ENCODE measurements at places on chromosomes 2 and 18.

- no peak for DNase-seq
Measured at GRCh38 chr18:22114526-22115321, 54.7 kb upstream of the GATA6 start.

DNA sequence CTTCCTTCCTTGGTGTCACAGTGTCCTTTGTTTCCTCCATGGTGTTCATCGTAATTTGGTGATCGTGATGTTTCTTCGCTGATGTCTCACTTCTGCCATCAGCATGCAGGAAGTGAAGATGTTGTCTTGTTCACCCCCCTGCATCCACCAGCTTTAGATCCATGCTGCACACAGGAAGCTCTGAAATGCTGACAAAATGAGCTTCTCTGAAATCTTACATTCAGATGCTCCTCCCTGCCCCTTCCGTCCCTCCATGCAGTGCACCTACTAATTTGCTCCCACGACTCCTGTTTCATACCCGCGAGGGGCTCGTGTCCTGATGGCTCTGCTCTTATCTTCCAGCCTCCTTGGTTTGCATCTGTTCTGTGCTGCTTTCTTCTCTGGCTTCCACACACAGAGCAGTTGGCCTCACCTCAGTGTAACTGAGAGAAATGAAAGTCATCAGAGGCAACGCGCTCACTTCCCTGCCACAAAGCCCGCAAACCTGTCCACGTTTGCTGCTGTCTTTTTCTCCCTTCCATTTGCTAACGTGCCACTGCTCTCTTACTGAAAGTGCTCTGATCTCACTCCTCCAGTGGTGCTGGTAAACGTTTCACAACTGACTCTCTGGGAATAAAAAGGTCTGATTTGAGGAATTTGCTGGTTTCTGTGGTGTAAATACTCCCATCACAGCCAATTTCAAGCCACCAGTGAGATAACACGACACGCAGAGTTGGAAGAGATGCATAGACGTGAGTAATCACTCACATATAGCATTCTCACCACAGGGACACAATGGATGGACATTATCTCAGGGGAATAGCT, 41.0 kb upstream of the MGAT4A start:
- no peak for DNase-seq

GRCh38 chr2:191867507-191867847, 20.6 kb upstream of the CAVIN2 start:
- DNase-seq, result no peak

- no peak for DNase-seq
Measured at GRCh38 chr2:98155716-98156115, 68.7 kb downstream of the VWA3B start.

- no peak for DNase-seq
Measured at GRCh38 chr2:150985741-150986140, 275.9 kb downstream of the RBM43 start.

GRCh38 chr2:3468296-3468988, 50.9 kb downstream of the ADI1 start:
- DNase-seq, result no peak

- no peak for DNase-seq
Measured at GRCh38 chr18:65606551-65607130, 144.2 kb upstream of the CDH7 start.

- no peak for DNase-seq
Measured at GRCh38 chr2:237739101-237739500, 59.5 kb upstream of the RBM44 start.

GRCh38 chr2:231294571-231295362, 96.3 kb downstream of the ARMC9 start:
- no peak for DNase-seq

GRCh38 chr2:180110469-180110868, 103.4 kb upstream of the CWC22 start:
- no peak for DNase-seq

Measured in skin of body (tissue), 3 donors.